Activated CD8-positive, alpha-beta T cell treated with anti-CD3 and anti-CD28 coated beads, Interleukin-2, amount 10 ng/mL, durations not matched to agents 7 days and 5 days (primary cell): ENCODE measurements at places on chromosomes 7 and 10.

DNA sequence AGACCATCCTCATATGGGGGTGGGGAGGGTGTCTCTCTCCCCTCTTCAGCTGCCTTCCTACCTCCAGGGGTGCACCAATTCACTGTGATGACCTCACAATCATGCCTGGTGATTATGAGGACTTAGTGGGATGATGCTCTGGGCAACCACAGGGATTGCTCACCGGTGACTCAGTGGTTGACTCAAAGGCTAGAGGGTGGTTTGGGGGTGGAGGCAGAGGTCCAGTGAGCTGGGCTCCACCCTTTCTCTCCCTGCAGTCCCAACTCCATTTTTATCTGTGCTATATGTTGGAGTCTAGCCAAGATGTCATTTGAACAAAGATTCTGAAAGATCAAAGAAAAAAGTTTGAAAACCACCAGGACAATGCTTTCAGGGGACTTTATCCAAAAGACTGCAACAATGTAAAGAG lies 286.9 kb downstream of the KCNMA1 start:
- H3K27ac ChIP-seq = no peak overlapping the region
- DNase-seq = no peak
- no peak overlapping the region for H3K4me3 ChIP-seq
- H3K4me1 ChIP-seq = no peaks in the 10 kb centered on the region
- H3K27me3 ChIP-seq = peaks cover 2% of the 10 kb centered on the region

DNA sequence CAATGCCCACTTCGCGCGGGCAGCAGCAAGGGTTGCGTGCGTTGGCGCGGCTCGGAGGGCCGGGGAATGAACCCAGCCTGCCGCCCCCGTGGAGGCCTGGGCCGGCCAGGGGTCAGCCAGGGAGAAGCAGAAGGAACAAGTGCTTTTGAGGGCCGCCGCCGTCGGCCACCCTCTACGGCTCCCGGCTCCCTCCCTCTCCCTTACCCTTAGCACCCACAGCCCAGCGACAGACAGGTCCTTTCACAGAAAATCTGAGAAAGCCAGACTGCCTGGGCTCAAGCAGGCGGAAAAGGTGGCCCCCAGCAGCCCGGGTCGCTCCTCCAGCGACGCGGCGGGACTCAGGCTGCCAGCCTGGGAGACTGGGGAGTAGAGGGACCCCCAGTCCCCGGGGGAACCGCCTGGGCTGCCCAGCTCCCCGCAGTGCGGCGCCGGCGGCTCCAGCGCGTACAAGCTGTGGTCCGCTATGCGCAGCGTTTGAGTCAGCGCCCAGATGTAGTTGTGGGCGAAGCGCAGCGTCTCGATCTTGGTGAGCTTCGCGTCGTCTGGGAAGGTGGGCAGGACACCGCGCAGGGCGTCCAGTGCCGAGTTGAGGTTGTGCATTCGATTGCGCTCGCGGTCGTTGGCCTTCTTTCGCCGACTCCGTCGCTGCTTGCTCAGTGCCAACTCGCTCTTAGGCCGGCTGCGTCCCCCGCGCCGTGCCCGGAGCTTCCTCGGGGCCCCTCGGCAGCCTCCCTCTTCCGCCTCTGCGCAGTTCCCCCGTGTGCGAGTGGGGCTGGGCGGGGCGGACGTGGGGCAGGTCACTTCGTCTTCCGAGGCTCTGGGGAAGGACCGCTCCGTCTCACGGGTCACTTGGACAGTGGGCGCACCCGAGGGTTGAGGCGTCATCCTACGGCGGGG lies 815 bp downstream of the NEUROG3 start:
- H3K4me3 ChIP-seq = peak overlapping the region; percentile 76
- peak overlapping the region; percentile 57 for H3K27ac ChIP-seq
- no peaks in the 10 kb centered on the region for H3K36me3 ChIP-seq
- DNase-seq = peak; percentile 36
- H3K4me1 ChIP-seq = peaks cover 28% of the 10 kb centered on the region

- peaks cover 39% of the 10 kb centered on the region for H3K36me3 ChIP-seq
- peak overlapping the region; percentile 33 for H3K4me3 ChIP-seq
- H3K27me3 ChIP-seq = no peaks in the 10 kb centered on the region
- H3K4me1 ChIP-seq = peaks cover 86% of the 10 kb centered on the region
- DNase-seq = no peak
- peak overlapping the region; percentile 84 for H3K27ac ChIP-seq
Measured at GRCh38 chr10:7491949-7492659, 81.3 kb upstream of the SFMBT2 start.

- no peak overlapping the region for H3K4me3 ChIP-seq
- no peaks in the 10 kb centered on the region for H3K27me3 ChIP-seq
- peaks cover 2% of the 10 kb centered on the region for H3K4me1 ChIP-seq
Measured at GRCh38 chr10:111035542-111035941, 41.3 kb upstream of the ADRA2A start.

DNA sequence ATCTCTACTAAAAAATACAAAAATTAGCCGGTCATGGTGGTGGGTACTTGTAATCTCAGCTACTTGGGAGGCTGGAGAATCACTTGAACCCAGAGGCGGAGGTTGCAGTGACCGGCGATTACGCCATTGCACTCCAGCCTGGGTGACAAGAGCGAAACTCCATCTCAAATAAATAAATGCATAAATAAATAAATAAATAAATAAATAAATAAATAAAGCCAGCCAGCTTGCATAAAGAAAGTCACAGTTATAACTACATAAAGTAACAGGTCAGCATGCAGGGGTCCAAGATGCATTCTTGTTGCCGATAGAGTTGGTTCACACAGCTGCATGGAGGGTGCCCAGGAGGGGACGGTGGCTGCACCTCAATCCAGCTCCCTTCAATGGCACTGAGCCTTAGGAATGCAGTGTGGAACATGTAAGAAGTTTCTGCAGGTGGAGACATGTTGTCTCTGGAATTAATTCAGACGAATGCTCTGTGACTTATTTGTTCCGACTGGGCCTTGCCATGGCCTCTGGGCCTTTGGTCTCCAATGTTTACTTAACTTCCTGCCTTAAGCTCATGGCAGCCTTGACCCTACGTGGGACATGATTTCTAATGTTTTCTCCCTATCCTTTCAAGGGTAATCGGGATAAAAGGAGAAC lies 159.6 kb upstream of the PRKCQ start:
- H3K4me3 ChIP-seq = no peak overlapping the region
- no peak for DNase-seq
- no peak overlapping the region for H3K27ac ChIP-seq
- peaks cover 5% of the 10 kb centered on the region for H3K4me1 ChIP-seq
- peaks cover 24% of the 10 kb centered on the region for H3K27me3 ChIP-seq

DNA sequence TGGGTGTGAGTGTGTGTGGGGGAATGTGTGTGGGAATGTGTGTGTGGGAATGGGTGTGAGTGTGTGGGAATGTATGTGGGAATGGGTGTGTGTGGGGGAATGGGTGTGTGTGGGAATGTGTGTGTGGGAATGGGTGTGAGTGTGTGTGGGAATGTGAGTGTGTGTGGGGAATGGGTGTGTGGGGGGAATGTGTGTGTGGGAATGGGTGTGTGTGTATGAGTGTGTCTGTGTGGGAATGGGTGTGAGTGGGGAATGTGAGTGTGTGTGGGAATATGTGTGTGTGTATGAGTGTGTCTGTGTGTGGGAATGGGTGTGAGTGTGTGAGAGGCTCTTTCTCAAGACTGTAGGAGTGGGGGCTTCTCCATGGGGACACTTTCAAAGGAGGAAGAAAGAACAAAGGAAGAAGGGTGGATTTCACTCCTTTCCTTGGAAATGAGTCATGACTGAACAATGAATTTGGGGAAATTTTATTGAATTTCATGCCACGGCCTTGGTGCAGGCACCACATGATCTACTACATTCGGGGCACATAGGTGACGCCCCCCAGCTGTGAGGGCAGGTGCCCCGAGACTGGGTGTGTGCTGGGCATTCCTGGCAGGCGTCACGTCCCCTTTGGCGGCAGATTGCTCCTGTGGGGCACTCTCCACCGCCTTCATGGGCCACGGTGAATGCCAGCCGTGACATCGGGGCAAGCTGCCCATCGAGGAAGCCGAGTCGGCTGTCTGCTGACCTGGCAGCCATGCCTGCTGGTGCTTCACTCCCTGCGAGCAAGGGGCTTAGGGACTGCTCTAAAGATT lies 88.8 kb upstream of the INSIG1 start:
- no peaks in the 10 kb centered on the region for H3K27me3 ChIP-seq
- peaks cover 7% of the 10 kb centered on the region for H3K36me3 ChIP-seq
- no peak overlapping the region for H3K27ac ChIP-seq
- H3K4me3 ChIP-seq = no peak overlapping the region

DNA sequence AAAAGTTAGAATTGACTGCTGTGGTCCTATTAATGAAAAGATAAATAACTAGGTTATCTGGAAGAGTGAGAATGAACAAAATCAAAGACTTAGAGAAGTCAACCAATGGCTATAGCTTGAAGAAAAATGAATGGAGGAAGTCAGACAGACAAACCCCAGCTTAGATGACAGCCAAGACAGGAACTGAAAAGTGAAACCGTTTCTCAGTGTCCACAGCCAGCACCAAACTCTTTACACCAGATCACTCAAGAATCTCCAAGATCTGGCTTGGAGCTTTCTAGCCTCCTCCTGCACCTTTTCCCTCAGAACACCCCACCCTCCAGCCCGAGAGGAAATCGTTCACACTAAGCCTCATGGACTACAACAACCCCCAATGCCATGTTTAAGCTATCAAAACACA lies 167.0 kb downstream of the SFMBT2 start:
- peak overlapping the region; percentile 91 for H3K27ac ChIP-seq
- no peaks in the 10 kb centered on the region for H3K27me3 ChIP-seq
- peak; percentile 50 for DNase-seq
- H3K4me1 ChIP-seq = peaks cover 53% of the 10 kb centered on the region
- peak overlapping the region; percentile 59 for H3K4me3 ChIP-seq
